Activated CD4-positive, CD25-positive, alpha-beta regulatory T cell (primary cell): ENCODE measurements at places on chromosomes 5 and 9.

DNA sequence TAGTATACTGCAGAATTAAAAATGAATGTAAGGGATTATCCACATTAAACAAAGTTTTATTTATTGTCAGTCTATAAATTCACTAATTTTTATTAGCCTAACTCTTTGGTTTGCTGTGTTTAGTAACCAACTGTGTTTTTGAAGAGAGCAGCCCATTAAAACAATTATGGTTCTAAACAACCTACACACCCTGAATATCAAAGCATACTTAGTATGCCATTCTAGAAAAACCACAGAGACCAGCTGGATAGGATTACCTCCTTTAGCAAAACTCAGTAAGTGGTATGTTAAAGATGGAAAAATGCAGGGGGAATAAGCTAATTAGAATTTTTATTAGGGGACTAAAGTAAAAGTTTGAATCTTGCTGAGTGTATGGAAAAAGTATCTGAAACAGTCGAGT is 1981.7 kb upstream of the NUDT12 start:
- DNase-seq: no peak

GRCh38 chr5:153753645-153754432 is 263.4 kb downstream of the GRIA1 start:
- DNase-seq: no peak

DNA sequence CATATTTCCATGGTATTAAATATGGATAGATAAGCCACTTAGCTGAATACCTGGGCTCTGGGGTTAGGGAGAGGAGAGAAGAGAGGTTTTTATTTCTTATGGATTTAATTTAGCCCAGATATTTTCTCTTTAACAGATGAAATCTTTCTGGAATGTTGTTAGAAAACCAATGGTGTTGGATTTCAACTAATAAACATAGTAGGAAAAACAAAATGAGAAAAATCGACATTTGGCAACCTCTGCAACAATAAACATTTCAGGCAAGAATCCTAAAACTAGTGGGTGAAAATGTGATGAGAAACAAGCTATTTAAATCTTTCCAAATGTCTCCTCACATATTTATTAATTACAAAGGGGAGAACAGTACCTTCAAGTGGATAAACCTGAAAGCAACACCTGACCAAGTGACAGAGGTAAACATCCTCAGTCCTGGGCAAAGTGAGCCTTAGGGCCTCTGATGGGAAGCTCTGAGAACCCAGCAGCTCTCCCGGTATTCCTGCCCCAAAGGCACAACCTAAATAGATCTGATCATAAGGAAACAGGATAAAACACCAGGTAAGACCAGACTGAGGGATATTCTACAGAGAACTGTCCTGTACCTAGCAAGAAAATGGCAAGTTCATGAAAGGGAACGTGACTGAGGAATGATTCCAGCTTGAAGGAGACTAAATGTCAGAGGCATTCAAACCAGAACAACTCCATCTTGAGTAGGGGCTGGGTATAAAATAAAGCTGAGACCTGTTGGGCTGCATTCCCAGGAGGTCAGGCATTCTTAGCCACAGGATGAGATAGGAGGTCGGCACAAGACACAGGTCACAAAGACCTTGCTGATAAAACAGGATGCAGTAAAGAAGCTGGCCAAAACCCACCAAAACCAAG is 163.7 kb downstream of the ESM1 start:
- DNase-seq: no peak

GRCh38 chr9:95605101-95605500 is 88.3 kb upstream of the PTCH1 start:
- no peak for DNase-seq

DNA sequence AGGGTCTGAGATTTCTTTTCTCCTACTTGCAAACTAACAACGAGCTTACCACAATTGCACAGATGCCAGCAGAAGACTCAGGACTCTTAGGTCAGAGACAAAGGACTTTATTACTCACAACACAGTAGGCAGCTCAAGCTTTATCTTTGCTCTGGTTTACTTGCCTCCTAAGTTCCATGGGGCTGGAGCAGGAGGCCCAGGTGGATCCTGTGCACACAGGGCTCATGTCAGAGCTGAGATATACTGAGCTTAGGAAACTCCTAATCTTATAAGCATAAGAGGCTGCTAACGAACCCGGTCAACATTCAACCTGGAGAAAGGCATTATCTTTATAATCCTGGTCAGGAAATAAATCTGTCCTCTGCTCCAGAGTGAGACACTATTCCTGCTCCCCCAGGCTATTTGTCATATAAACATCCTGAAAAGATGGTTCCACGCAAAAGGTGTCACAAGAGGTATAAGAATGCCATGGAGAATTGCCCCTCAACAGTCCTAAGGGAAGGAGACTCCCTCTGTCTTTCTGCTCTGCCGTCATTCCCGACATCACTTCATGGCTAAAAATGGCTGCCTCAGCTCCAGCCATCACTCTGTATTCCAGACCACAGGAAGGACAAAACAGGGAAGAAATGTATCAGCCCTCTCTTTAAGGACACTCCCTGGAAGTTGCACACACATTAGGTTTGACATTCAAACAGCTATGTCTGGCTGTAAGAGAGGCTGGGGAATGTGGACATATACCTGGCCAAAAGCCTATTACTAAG is 16.2 kb downstream of the DUSP1 start:
- no peak for DNase-seq

DNA sequence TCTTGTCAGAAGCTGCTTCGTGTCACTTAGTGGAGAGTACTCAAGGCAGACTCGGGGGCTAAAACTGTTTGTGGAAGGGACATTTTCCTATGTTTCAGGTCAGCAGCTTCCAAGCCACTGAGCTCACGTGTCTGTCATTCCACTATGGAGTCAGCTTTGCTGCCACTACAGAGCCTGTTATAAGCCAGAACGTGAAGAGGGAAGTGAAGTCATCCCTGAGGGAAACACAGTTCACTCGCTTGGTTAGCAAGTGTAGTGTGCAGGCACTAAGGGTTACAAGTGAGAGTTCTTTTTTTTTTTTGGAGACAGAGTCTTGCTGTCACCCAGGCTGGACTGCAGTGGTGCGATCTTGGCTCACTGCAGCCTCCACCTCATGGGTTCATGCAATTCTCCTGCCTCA is 24.5 kb upstream of the LTC4S start:
- DNase-seq: no peak
